ENCODE measurements at places on chromosomes 12 and 14.

DNA sequence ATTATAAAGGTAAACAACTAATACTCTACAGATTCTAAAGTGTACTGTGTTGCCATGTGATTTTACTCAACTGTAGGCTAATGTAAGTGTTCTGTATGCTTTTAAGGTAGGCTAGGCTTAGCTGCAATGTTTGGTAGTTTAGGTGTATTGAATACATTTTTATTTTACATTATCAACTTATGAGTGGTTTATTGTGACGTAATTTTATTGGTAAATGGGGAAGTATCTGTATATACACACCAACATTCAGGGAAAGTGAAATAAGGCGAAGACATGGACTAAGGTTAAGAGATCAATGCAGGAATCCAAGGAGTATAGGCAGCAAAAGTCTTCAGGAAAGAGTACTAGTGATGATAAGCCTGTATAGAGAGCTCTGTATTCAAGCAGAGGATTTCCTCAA, 365.8 kb upstream of the MGAT4C start:
- no peak for DNase-seq

DNA sequence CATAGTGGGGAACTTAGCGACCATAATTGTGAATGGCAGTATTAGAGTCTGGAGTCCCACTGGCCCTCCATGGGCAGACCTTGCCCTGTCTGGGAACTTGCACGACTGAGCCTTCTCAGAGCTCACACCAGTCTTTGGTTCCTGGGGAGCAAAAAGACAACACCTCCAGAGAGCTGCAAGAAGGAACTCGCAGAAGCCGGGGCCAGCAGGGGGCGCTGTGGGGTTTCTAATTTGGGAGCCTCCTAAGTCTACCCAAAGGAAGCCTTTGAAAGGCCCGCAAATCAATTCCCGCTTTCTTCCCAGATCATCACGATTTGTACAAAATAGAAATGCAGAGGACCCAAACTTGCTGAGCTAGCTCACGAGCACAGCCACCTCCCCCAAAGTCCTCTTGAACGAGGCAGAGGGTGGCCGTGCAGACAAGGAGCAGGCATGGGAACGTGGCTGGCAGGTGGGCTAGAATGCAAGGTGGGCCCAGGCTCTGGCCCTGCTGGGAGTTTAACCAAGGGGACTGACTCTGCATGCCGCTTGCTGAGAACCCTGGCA, 46.3 kb upstream of the FBXO21 start:
- DNase-seq: no peak

- DNase-seq: peak; percentile 18
Observed at GRCh38 chr12:59113831-59114615, 193.7 kb upstream of the LRIG3 start.

DNA sequence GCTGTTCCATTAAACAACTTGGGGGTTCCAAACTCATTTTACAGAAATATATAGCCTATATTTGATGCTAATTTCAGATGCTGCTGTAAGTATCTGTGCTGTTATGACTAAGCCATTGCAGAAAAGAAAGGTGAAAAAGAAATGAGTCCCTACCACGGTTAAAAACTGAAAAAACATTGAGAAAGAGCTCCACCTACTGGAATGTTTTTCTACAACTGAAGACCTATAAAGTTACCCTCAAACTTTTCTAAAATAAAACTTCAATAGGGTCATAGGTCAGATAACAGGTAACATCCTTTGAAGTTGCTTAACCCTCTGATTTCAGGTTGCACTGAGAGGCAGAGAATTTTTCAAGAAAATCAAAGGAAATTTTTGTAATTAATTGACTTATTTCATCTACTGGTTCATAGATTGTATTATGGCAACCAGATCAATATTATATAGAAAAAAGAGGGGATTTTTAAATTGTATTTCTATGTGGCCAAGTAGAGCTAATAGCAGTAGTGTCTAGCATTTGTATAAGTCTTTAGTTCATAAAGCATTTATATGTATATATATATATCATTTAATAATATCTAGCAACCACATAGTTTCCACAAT, 279.9 kb downstream of the RPS29 start:
- no peak for DNase-seq

DNA sequence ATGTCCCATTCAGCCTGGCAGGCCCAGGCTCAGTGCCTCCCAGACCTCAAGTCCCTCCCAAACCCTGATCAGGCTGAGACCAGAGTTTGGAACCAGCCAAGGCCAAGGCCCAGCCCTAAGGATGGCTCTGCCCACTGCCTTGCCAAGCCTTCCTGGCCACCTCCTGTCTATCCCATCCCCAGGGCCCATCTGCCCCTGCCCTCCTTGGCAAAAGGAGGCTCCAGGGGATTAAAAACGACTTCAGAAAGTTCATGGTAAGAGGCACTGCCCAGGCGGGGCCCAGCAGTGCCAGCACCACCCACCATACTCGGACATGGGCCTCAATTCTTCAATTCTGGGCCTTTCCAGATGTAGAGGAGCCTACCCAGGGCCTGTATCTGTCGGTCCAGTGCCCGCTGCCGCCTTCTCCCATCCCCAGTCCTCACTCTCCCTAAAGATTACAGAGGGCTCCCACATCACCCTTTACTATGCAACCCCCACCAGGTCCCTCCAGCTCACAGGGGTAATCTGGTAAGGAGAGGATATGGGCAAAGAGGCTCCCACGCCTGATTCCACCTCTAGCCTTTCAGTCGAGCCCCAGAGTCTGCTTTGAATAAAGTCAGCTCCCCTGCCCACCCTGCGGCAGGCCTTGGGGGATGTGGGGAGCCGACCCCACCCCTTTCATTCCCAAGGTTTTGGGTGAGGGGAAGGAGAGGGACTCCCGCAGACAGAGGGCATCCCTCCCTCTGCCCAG, 932 bp downstream of the ADCY6 start:
- DNase-seq: no peak

GRCh38 chr12:46578190-46578982, 205.8 kb upstream of the SLC38A2 start:
- no peak for DNase-seq

DNA sequence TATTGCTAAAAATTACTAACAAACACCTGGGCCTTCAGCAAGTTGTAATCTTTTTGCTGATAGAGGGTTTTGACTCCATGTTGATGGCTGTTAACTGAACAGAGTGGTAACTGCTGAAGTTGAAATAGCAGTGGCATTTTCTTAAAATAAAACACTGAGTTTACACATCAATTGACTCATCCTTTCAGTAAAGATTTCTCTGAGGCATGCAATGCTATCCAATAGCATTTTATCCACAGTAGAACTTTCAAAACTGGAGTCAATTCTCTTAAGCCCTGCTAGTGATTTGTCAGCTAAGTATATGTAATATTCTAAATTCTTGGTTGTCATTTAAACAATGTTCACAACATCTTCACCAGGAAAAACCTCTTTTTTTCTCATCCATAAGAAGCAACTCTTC, 59.5 kb downstream of the CMAS start:
- DNase-seq: no peak

DNA sequence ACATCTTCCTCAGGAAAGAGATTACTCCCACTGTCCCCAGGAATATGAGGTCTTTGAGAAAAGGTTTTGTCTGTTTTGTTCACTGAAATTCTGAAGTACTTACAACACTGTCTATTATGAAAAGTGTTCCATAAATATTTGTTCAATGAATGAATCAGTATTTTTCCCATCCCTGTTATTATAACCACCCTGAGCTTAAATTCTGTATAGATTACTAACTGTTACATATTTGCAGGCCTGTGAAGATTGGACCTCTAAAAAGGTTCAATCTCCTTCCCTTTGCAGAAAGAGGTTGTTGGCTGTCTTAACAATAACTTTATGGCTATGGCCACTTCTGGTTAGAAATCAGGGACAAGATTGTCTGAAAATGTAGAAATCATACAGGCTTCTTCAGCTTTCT, 174.5 kb upstream of the NPAS3 start:
- DNase-seq: no peak

GRCh38 chr14:24694680-24695079, 60.7 kb upstream of the GZMB start:
- DNase-seq: no peak

DNA sequence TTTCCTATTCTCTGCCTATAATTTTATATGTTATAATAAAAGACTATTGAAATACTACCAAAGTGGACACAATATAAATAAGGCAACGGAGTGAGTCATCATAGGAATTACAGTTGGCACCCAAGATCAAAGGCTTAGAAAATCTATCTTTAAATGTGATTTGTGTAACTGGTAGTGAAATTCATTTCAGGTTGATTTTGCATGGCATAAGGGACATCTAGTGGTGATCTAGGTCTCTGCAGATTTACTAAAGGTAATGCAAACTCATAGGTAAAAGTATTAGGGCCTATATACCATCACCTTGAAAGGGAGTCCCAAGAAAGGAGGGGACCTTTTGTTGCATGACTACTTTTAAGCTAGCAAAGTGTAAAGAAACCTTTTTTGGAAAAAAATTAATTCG, 527.2 kb downstream of the NRXN3 start:
- DNase-seq: no peak

- no peak for DNase-seq
Observed at GRCh38 chr14:104559804-104560585, 19.6 kb upstream of the C14orf180 start.

- no peak for DNase-seq
Observed at GRCh38 chr12:56321027-56321426, 5.2 kb upstream of the CNPY2 start.

- DNase-seq: no peak
Observed at GRCh38 chr14:76267322-76268046, 108.5 kb upstream of the ESRRB start.

- peak; percentile 95 for DNase-seq
Observed at GRCh38 chr12:115354007-115354890, 670.3 kb upstream of the TBX3 start.

GRCh38 chr12:182381-182892, 31.5 kb downstream of the SLC6A12 start:
- peak; percentile 50 for DNase-seq

- peak; percentile 64 for DNase-seq
Observed at GRCh38 chr14:78788467-78789360, 618.5 kb downstream of the NRXN3 start.

DNA sequence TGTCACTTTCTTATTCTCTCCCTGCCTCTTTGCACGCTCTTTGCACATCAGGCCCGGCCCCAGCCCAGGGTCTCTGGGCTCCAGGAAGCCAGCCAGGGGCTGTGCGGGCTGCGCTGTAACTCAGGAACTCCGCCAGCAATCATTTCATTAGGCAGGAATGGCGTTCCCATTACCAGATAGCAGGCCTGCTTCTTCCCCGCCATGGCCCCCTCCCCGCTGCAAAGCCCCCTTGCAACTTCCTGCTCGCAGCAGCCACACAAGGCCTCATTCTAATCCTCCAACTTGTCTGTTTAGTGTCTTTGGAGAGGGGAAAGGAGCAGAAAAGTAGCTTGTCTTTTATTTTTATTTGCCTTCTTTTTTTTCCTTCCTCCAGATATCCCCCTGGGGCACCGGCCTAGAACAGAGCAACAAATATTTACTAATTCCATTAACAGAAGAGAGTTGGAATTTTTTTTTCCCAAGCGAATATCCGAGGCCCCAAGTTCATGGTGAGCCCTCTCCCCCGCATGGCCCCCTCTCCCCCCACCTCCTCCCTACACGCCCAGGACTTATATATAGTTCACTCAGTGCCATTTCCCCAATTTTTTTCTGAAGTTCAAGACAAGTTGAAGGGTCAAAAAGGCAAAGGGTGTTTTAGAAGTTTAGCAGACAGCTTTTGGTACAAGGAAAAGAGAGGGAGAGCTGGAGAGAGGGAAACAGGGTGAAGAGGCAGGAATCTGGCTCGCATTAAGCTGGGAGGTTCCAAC, 329.4 kb upstream of the TBX3 start:
- DNase-seq: no peak

DNA sequence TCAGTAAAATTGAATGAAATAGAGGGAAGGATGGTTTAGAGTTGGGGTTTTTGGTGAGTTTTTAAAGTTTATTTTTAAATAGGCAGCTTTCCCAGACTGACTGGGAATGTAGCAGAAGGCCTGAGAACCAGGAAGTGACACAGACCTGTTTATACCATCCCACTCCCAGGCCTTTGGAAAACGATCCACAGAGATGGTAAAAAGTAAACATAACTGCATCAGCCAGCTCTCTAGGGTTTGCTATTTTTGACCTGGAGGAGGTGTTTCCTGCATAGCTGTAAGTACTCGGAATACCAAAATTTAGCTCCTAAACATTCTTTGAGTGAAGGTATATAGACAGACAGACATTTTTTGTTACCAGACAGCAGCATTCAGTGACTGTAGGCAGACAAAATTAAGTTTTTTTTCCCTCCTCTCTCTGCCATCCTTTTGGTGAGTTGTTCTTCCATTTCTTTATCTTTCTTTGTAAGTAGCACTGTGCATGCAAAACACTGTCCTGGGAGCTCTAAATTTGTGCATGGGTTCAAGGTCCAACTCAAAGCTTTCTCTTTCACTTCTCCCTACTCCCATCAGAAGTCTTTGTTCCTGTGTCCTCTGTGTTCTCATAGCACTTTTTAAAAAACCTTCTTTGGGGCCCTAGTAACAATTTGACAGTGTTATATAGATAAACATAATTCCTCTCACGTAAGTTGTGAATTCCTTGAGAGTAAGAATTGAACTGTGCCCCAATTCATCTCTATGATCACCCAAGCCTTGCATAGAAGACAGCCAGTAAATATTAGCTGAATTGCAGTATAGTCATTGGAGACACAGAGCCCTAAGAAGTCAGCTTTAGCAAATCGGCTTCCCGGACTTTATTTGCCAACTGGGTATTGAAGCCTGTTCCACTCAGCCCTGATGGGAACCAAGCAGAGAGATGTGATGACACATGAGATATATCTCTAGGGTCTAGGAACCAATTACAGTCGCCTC, 37.4 kb downstream of the SUSD6 start:
- no peak for DNase-seq

DNA sequence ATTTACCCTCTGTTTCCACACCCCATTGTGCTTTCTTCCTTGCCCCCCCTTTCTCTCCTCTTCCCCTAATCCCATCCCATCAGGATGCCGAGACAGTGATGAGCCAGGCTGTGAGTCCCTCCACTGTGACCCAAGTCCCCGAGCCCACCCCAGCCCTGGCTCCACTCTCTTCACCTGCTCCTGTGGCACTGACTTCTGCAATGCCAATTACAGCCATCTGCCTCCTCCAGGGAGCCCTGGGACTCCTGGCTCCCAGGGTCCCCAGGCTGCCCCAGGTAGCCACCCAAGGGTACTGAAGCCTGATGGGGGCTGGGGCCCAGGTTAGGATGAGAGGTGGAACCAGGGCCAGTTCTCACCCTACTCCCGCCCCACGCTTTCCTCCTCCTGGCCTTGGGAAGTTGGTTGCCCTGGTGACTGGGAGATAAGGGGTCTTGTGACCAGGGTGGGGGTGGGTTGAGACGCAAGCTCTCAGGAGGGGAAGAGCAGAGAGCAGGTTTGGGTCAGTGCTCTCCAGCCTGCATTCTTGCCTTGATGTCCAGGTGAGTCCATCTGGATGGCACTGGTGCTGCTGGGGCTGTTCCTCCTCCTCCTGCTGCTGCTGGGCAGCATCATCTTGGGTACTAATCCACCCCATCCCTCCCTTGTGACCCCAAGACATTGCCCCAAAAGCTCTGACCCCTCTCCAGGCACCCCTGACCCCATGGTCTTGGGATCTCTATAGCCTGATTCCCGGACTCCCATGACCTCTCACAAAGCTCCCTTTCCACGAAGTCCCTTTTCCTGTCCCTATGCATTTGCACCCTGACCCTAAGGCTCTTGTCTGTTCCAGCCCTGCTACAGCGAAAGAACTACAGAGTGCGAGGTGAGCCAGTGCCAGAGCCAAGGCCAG, 1.2 kb downstream of the AMHR2 start:
- DNase-seq: no peak

GRCh38 chr14:97100306-97100705, 303.1 kb downstream of the VRK1 start:
- no peak for DNase-seq

All from epithelial cell of prostate (primary cell).